ENCODE measurements at places on chromosomes 3 and 15. TPM values are rescaled to one million over a fixed set of nuclear protein-coding genes. Genes with fewer than 3 reads are reported as not detected.

ITGA11 gene
- total RNA-seq: 0.20 TPM

- DNase-seq: no peak
Measured at GRCh38 chr3:191301017-191301416, 28.2 kb upstream of the CCDC50 start.

GRCh38 chr3:2098398-2099027 is at the start of gene CNTN4:
CNTN4 (plus strand) TSS chr3:2098866.
- DNase-seq: no peak

DNA sequence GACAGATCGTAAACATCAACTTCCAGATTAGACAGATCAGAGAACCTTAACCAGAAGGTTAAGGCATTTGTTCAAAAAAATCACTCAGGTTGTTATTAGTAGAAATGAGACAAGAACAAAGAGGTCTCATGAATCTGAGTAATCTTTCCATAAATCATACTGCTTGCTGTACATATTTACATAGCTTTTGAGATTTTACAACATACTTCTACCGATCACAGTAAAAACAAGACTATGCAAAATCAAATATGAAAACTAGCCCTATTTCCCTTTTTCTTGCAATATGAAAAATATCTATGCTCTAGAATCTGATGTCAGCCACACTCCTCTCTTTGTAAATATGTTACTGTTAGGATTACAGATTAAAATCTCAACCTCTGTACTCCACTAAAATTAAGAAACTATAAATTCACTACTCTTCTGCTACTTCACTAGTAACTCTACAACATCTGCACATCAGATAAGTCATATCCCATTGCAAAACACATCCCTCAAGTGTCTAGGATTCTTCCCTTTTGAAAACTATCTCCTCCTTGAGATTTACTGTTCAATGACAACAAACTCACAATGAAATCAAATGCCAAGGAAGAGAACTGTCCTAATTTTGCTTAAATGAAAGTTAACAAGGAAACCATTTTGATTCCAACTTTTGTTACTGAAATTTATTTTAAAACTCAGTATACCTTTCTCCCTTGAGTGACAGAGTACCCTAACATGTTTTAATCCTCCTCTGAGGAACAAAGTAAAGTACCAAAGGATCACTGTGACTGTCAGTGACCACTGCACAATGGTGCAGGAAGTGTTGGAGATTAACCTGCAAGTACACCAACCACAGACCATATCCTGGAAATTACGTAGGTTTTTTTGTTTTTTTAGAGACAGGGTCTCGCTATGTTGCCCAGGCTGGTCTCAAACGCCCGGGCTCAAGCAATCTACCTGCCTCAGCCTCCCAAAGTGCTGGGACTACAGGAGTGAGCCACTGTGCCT is 12.8 kb downstream of the DCUN1D1 start:
- no peak for DNase-seq

DNA sequence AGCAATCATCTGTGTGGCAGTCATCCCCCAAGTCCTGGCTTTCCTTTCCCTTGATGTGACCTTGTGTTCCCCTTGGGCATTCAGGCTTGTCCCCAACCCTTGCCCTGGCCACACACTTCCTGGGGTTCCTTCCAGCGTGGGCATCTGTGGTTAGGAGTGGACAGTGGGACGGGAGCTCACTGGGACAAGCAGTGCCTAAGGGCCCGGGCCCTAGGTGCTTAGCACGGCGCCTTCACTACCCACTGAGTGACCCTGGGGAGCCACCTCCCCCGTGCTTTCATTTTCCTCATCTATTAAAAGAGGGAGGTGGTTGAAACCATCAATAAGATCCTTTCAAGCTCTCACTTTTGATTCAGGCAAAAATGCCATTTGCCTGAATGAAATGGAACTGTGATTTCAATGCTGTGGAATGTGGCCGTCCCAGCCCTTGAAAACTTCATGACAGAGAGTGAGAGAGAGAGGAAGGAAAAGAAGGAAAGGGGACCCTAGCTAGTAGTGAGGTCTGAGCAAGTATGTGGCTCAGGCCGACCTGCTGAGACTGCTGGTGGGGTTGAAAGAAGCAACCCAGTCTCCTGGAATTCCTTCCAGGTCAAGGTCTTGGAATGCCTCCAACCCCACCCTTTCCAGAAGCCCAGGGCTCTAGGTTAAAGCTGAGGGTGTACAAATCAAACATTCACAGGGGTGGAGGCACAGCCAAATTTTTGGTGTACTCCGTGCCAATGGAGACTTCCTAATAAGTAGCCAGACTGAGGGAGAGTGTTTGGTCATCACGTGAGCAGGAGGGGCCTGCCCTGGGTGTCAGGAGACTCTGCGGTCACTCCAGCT is 302.9 kb downstream of the TLE3 start:
- no peak for DNase-seq

DNA sequence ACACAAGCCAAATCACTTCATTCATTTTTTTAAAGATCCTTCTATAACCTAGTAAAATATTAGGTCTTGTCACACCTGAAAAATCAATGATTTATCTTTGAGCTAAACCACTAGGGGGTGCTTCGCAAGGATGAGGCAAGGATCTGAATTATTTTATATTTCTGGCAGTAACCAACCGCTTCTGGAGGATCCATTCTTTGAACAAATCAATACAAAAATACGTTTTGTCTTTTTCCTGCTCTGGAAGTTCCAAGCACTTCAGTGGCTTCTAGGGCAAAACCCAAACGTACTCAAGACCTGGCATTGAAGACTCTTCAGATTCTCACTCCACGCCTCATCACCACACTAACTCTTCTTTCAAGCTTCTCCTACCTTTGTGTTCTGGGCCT is 486 bp downstream of the LSG1 start:
- DNase-seq: no peak

DNA sequence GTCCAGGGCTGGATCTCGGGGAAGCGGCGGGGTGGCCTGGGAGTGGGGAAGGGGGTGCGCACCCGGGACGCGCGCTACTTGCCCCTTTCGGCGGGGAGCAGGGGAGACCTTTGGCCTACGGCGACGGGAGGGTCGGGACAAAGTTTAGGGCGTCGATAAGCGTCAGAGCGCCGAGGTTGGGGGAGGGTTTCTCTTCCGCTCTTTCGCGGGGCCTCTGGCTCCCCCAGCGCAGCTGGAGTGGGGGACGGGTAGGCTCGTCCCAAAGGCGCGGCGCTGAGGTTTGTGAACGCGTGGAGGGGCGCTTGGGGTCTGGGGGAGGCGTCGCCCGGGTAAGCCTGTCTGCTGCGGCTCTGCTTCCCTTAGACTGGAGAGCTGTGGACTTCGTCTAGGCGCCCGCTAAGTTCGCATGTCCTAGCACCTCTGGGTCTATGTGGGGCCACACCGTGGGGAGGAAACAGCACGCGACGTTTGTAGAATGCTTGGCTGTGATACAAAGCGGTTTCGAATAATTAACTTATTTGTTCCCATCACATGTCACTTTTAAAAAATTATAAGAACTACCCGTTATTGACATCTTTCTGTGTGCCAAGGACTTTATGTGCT is 527 bp downstream of the B2M start:
- DNase-seq: peak; percentile 68

TMEM108 gene
- not detected for total RNA-seq

SNX33 gene
- 0.82 TPM for total RNA-seq

GRCh38 chr15:96889734-96890480 is 559.4 kb downstream of the NR2F2 start:
- no peak for DNase-seq

- no peak for DNase-seq
Measured at GRCh38 chr15:24675332-24676144, at the start of gene NPAP1. NPAP1 (plus strand) TSS chr15:24675775; CDS start chr15:24675868, 93 bp downstream.

DNA sequence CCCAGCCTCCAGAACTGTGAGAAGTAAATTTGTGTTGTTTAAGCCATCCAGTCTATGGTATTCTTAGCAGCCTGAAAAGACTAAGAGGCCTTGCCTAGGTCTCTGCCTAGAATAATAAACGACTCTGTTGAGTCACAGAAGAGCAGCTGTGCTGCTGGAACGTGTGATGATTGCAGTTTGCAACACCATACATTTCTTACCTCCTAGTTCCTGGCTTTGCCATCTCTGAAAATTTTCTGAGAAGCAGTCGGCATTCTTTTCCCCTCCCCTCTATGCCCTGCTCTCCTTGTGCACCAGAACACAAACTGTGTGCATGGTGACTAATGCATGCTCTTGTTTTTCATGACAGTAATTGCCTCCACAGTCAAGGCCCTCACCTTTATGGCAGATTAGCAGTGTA is 301.3 kb downstream of the IL20RB start:
- no peak for DNase-seq

GRCh38 chr15:90063770-90064247 is 38.5 kb downstream of the IDH2 start:
- DNase-seq: no peak

DNA sequence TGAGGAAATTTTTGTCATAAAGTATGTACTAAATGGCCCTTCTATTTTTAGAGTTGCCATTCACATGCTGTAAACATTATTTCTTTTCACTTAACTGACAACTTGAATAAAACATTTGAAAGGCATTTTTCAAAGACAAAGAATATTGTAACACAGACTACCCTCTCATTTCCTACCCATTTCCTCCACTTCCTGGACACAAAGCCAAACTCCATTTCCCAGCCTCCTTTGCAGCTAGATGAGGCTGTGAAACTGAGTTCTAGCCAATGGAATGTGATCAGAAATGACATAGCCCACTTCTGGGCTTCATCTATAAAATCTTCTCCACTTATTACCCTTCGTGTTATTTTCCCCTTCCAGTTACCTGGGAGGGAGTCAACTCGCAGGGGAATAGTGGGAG is 288.9 kb upstream of the DPH6 start:
- DNase-seq: no peak

RBP2 gene
- total RNA-seq: not detected

DNA sequence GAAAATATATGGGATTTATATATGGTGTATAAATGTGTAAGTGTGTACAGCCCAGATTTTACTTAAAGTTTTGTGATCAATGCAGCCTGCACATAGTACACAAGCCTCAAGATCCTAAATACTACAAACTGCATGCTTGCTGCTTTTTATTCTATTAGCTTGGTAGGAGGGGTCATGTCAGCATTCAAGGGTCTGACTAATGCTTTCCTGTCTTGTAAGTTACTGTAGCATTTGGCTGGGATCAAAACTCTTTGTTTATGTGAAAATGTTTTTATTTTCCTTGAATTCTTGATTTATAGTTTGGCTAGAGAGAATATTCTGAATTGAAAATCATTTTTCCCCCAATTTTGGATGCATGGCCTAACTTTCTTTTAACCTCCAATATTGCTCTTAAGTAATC is 370.9 kb downstream of the NSUN3 start:
- no peak for DNase-seq

PLSCR5 gene
- total RNA-seq: not detected

DNA sequence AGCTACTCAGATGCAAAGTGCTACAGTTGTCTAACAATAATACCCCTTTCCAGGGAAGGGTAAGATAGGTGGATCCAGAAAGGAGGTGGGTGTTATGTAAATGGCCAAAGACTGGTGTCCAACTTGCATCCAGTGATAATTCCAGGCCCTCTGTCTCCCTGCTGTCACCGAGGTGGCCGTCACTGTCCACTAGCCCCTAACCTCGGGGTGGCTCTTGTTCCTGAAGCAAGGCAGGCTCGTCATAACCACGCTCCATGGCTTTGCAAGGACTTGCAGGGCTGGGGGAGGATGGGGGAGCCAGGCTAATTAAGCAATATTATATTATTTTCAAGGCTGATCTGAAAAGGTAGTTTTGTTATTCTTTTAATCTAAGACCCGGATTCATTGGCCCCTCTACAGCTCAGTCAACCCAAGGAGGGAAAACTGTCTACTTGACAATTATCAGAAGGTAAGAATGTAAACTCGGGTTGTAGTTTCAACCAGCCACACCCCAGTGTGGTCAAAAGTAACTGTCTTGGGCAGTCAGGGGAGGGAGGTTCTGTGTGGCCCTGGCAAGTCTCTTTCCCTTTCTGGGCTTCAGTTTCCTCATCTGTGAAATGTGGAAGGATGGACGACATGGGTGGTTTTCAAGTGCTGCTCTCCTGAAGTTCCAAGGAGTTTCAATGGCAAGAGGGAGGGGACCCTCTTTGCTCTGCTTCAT is 220.1 kb upstream of the BHLHE40 start:
- no peak for DNase-seq

ILDR1 gene
- not detected for total RNA-seq

Data from CD4-positive, alpha-beta T cell (primary cell).